ENCODE measurements at places on chromosomes 16 and 17. TPM values are rescaled to one million over a fixed set of nuclear protein-coding genes. Genes with fewer than 3 reads are reported as not detected.

PTX4 gene
- total RNA-seq, result 0.32 TPM

HSPB9 gene
- total RNA-seq, result not detected

DBF4B gene
- 7.8 TPM for total RNA-seq

SLC16A11 gene
- total RNA-seq, result not detected

GRAPL gene
- total RNA-seq, result 0.43 TPM

MAP3K3 gene
- 34.1 TPM for total RNA-seq

MMD gene
- total RNA-seq, result 8.4 TPM

KRTAP4-9 gene
- total RNA-seq, result not detected

CHST6 gene
- under 0.01 TPM for total RNA-seq

IL17C gene
- total RNA-seq, result not detected
